ENCODE measurements at places on chromosomes 2 and 18. TPM values are rescaled to one million over a fixed set of nuclear protein-coding genes. Genes with fewer than 3 reads are reported as not detected.

The LNPK gene
- 10.3 TPM for total RNA-seq

The XRCC5 gene
- total RNA-seq, result 644 TPM

The HOXD8 gene
- total RNA-seq, result not detected

The CROCC2 gene
- not detected for total RNA-seq

The TNFAIP6 gene
- total RNA-seq, result 2.0 TPM

The ASXL2 gene
- total RNA-seq, result 41.3 TPM

The SLC19A3 gene
- total RNA-seq, result 5.9 TPM

The OXER1 gene
- total RNA-seq, result 1.3 TPM

GRCh38 chr18:24306201-24306600 is 91.4 kb downstream of the OSBPL1A start:
- DNase-seq, result no peak

- no peak for DNase-seq
These were observed 26.5 kb upstream of the CXXC1 start for GRCh38 chr18:50313873-50314460.

- DNase-seq, result no peak
These were observed 234.6 kb upstream of the FANCL start for GRCh38 chr2:58475756-58476155.

GRCh38 chr18:41906528-41907146 is 48.4 kb upstream of the PIK3C3 start:
- no peak for DNase-seq

GRCh38 chr2:240946046-240946445 is 39.9 kb downstream of the CROCC2 start:
- peak; percentile 38 for DNase-seq

GRCh38 chr2:217753460-217754200 is 249.2 kb downstream of the TNS1 start:
- DNase-seq, result no peak

GRCh38 chr18:37275237-37275741 is 290.3 kb downstream of the CELF4 start:
- no peak for DNase-seq

GRCh38 chr2:23918837-23919489 is 8.0 kb downstream of the ATAD2B start:
- no peak for DNase-seq

DNA sequence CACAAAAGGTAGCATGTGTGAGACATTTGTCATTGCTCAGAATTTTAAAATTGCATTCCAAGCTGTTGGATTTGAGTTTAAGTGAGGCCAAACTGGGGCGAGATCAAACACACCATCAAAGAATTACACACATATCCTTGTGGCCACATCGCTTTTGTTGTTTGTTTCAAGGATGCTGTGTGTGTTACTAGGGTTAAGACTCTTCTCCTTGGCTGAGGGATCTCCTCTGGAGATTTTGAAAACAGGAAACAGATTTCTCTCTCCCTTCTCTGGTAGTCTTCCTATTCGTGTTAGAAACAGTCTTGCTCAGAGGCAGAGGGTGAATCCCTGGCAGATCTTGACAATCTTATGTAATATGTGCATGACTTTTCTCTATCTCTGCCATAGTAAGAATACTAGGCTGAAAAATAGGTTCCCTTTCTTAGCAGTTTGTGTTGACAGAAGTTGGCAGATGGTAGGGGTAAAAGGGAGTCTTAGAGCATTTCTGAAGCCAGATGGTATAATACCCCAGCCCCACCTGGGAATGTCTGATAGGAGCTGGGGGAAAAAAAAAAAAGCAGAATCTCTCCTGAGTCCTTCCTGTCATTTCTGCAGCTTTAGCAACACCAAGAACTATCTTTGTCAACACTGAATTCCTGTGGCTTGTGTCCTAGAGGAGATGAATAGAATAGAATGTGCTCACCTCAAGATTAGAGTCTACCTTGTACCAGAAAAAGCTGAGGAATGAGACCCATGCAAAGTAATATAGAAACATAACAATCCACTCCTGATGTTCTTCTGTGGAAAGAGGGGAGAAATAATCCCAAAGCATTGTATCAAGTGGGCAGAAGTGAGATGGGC is 101.8 kb downstream of the XRCC5 start:
- no peak for DNase-seq

- no peak for DNase-seq
These were observed 224.1 kb upstream of the CCDC150 start for GRCh38 chr2:196415384-196415783.

- no peak for DNase-seq
These were observed 64.6 kb downstream of the TGIF1 start for GRCh38 chr18:3514312-3515216.

GRCh38 chr2:45460825-45461224 is 150.2 kb downstream of the SRBD1 start:
- DNase-seq, result no peak

DNA sequence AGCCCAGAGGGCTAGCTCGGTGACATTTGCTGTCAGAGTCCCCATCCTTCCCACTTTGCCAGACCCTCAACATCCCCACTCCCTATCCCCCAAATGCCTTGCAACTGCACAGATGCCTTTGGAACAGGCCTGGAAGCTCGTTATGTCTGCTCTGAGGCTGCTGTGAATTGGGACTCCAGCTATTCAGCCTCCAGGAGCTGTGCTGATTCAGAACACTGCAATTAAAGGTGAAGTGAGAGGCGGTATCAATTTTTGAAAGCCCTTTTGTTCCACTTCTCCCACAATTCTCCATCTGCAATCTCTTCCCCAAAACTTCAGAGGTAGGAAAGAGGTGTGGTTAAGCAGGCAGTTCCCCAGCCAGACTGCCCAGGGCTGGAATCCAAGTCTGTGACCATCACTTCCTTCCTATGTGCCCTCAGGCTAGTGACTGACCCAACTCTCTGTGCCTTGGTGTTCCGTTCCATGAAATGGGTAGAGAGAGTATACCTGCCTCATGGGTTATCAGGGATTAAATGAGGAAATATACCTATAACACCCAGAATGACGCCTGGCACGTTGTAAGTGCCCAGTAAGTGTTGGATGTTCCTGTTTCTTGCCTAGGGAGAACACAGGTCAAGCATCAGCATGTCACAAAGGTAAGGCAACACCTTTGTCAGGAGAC is 17.5 kb downstream of the NOSTRIN start:
- no peak for DNase-seq

DNA sequence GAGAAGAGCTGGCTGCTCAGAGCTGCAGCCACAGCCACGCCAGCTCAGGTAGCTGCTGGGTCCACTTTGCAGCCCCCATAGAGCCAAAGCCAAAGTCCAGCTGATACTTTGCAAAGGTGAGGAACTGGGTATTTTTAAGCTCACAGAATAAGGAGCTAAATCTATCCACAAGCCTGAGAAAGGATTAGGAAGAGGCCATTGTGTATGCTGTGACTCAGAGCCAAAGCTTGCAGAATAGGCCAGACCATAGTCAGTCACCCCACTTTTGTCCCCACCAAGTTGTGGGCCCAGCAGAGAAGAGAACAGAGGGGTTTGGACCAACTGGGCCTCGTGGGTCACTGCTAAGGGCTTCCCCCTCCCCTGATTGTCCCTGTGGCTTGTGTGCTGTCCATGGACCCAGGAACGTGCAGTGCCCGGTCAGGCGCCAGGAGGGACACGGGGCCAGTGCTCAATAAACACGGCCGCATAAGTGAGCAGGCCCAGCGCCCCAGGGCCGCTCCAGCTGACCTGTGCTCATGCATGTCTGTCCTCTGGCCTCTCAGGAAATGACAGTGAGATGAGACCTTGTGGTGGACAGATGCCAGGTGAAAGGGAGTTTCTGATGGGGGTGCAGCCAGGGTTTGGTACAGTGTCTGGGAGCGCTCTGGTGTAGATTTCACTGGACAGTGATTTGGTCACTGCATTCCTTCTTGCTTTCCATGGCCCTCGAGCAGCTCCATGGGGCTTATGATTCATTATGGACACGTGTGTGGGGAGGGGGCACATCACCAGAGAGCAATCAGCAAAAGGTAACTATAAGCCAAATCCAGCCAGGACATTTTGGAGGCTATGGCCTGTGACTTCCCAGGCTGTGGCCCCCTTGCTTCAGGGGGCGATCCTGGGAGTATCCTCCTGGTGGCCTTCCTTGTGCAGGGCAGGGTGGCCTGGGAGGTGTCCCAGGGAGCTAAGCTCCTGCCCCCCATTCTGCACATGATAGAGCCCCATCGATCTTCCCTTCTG is 31.3 kb downstream of the MAL start:
- no peak for DNase-seq

DNA sequence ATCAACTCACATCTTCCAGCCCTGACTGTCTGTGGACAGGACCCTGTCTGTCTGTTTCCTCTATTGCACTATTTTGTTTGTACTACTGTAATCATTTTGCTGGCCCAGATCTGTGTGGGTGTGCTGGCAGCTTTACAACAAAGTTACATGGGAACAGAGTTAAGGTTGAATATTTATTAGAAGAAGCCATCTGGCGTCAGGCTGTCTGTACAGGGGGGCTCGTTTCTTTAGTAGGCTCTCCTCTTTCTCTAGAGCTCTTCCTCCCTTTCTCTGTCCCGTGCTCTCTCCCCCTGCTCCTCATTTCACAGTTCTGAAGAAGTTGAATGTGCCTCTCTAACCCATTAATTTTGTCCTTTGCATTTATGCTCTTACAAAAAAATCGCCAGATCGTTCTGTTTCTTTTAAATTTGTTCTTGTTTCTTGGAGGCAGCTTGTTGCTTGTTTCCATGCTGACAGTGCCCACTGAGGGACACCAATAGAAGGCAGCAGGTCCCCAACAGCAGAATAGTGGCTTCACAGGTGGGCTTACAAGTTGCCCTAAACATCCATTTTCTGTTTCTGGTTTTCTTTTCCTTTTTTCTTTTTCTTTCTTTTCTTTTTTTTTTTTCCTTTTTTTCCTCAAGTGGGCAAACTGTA is 315.2 kb upstream of the ZEB2 start:
- DNase-seq, result no peak

DNA sequence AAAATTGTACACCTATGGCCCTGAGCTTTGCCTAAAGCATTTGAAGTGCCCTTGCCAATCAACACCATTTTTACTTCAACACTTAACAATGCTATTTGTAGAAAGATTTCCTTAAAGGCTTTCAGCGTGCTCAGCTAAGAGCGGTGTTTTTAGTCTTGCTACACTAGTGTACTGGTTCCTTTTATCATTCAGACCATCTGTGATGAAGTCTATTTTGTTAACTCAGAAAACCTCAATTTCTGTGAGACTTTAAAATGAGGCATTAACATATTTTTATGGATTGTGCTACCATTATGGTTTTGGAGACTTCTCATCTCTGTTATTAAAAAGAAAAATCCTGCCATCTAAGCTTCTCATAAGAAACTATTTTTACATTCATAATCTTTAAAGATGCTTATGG is 46.6 kb upstream of the EHBP1 start:
- DNase-seq, result no peak

DNA sequence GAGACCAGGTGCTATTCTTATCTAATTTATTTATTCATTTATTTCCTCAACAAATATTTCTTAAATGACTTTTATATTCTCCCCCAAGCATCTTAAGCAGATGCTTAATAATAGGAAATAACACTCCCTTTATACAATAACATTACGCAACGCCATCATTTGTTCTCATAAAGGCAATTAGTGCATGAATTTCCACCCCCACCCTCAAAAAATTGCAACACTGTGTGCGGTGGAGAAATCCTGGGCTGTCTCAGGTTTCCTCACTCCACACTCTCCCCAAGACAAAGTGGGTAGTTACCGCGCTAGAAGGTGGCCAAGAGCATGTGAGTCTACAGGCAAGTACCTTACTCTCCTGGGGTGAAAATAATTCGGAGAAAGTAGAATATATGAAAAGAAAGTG is 37.0 kb upstream of the CTDP1 start:
- DNase-seq, result no peak
